NCI-H1105 treated with DMSO at 0.1 percent for 48 hours (cell line): ENCODE measurements at places on chromosomes 3 and 15.

GRCh38 chr3:181887685-181888084 is 176.0 kb downstream of the SOX2 start:
- no peak for DNase-seq

DNA sequence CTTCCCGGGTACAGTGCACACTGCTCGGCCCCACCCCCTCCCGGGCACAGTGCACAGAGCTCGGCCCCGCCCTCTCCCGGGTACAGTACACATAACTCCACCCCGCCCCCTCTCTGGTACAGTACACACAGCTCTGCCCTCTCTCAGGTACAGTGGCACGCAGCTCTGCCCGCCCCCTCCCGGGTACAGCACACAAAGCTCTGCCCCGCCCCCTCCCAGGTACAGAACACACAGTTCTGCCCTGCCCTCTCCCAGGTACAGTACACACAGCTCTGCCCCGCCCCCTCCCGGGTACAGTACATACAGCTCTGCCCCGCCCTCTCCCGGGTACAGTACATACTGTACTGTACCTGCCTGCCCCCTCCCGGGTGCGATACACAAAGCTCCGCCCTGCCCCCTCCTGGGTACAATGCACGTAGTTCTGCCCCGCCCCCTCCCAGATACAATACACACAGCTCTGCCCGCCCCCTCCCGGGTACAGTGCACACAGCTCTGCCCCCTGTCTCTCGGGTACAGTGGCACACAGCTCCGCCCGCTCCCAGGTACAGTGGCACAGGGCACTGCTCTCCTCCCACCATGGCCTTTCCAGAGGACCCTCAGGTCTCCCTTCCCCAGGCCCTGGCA is 16.4 kb upstream of the PRR20G start:
- peak; percentile 100 for DNase-seq

DNA sequence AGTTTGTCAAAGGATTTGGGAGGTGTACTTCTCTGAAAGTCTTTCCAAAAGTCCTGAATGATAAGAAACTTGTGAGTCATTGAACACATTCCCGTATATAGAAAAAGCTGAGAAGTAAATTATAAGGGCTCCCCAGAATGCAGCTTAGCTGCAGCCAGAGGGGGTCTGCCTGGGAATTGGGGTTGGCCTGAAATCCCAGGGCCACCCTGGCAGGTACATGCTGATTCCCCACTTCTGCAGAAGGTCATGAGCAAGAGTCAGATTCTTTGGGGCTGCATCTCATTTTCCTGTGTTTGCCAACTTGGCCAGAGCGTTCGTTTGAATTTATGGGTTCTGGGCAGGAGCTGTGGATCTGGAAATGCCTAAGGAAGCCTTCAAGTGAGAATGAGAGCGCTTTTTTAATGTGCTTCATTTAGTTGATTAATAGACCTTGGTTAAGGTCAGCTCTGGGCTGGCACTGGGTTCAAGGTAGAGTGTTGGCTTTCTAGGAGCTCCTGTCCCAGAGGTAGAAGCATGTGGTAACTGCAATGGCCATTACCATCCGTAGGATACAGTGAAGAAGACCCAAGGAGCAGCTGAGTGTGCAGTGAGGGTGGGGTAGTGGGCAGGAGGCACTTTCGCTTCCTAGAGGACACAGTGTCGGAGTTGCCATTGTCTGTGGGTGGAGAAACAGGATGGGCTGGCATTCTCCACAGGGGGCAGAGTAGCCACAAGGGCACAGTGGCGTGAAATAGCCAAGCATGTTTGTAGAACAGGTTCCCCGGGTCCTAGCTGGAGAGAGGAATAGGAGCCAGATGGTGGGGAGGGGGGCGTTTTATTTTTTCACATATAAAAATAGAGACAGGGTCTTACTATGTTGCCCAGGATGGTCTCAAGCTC is 3.2 kb downstream of the SLC6A6 start:
- DNase-seq, result no peak

DNA sequence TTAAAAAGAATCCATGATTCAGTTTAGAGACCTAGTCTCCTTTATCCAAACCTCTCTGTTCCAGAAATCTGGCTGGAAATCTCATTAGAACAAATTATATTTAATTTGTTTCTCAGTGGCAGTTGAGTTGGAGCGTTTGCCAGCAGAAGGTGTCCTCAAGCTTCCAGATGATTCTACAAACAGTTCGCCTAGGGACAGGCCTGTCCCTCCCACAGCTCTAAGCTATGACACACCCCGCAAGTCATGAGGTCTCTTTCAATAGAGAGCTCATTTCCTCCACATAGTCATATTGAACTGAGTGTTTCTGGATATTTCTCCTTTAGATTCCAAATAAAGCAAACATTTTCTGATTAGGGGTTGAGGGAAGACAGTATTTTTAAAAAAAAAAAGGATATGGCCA is 230.3 kb downstream of the ATP8B4 start:
- no peak for DNase-seq

- DNase-seq, result no peak
These were observed 70.7 kb downstream of the DCLK3 start for GRCh38 chr3:36693670-36694069.

- no peak for DNase-seq
These were observed 93.8 kb downstream of the LRIG1 start for GRCh38 chr3:66406831-66407610.

GRCh38 chr3:26719134-26719533 is 96.6 kb downstream of the LRRC3B start:
- no peak for DNase-seq

DNA sequence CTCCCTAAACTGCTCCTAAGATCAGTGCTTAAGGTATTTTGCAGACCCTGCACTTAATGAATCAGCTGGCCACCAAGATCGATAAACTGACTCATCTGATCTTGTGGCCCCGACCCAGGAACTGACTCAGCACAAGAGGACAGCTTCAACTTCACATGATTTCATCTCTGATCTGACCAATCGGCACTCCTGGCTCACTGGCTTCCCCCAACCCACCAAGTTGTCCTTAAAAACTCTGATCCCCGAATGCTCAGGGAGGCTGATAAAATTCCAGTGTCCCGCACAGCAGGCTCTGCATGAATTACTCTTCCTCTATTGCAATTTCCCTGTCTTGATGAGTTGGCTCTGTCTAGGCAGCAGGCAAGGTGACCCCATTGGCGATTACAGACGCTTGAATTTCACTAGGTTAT is 13.5 kb downstream of the HTR3E start:
- DNase-seq, result no peak

GRCh38 chr15:100264994-100265640 is 76.7 kb downstream of the ADAMTS17 start:
- no peak for DNase-seq

- no peak for DNase-seq
These were observed 28.2 kb downstream of the TPM1 start for GRCh38 chr15:63070681-63071129.
